ENCODE measurements at places on chromosomes 13 and 19.
A peak's percentile ranks its signal among the peaks of the same experiment; 100 is the strongest.

DNA sequence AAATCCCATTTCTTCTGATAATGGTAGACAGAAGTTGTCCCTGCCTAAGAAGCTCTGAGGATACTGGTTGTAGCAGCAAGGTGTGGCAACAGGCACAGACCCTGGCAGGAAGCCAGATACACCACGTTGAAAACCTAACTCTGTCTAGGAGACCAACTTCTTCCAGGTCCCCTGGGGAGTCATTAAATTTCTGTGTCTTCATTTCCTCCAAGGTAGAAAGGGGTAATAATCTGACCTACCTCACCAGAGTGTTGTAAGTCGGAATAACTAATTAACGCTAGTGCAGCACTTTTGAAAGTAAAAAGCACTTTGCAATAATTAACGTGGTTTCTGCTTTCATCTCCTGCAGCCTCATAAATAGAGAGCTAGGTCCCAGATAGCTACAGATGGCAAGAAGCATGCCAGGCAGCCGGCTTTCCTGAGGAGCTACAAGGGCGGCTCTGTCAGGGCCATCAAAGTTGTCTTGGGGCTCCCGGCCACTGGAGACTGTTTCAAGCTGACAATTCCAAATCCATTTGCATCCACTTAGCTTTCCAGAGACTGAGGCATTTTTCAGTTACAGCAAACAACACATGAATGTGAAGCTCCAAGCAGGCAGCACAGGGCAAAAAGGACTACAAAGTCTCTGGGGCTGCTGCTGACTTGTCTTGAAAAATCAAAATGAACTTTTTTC is 176.2 kb downstream of the FOXO1 start:
- DNase-seq, result no peak

GRCh38 chr19:4386041-4386782 is 14.1 kb downstream of the SH3GL1 start:
- no peak for DNase-seq

- DNase-seq, result peak; percentile 94
Measured at GRCh38 chr19:18785179-18786124, 5.7 kb downstream of the COMP start.

- DNase-seq, result no peak
Measured at GRCh38 chr13:72316716-72317115, 410.7 kb downstream of the MZT1 start.

DNA sequence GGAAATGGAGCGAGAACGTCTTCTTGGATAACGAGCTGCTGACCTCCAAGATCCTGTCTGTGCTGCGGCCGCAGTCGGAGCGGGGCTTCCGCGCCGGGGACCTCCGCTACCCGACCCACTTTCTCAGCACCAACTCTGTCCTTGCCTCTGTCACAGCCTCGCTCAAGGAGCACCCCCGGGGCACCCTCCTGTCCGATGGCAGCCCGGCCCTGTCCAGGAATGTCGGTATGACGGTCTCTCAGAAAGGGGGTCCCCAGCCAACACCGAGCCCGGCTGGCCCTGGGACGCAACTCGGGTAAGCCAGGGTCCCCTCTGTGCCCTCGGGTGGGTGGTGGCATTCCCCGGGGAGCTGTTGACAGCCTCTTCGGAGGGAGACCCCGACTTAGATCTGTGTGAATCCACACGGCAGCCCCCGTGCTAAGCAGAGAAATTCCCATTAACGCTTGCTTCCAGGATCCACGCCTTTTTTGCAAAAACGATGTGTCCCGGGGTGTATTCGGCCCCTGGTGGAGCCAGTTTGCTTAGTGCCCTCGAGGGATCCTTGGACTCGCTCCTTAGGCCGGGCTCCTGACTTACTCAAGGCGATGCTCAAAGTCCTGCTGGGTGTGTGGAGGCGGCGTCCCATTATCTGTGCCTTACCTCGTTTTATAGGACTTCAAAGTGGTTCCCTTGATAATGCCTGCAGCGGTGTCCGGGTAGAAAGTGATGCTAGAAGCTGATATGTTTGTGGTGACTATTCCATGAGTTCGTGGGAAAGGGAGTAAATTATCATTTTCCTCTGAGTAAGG is 48.5 kb downstream of the PEX11G start:
- DNase-seq, result no peak

- no peak for DNase-seq
Measured at GRCh38 chr13:101728021-101728420, 275.5 kb downstream of the ITGBL1 start.

GRCh38 chr13:44236370-44236769 is 137.3 kb upstream of the SERP2 start:
- DNase-seq, result no peak

GRCh38 chr19:21604951-21605476 is 99.6 kb downstream of the ZNF429 start:
- no peak for DNase-seq

All from right cardiac atrium (tissue), 5 donors.